Activated T-helper 9 cell treated with anti-CD3 and anti-CD28 coated beads, Interleukin-2, amount 50 U/mL, for 16 hours (primary cell): ENCODE measurements at places on chromosomes 12 and 14.

DNA sequence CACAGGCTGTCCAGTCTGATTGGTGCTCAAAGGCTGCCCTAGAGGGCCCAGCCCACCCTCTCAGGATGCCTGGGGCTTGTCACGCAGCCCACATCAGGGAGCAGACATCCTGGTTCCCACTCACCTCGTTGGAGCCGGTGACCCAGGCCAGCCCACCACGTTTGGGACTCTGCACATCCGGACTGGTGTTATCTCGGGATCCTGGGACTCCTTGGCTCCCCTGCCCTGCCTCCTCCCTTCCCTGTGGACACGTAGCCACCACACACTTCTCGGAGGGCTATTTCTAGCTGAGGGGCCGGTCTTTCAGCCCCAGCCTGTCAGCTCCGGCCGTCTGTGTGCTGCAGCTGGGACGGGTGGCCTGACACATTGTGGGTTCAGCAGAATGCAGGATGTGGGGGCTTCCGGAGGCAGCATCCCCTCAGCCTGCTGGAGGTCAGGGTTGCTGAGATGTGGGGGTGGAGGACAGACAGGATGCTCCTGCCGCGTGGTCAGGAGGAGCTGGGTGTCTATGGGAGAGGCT lies 12.8 kb upstream of the FGF23 start:
- DNase-seq: no peak

- no peak for DNase-seq
These were observed 82.9 kb downstream of the NEDD1 start for GRCh38 chr12:96989916-96990315.

DNA sequence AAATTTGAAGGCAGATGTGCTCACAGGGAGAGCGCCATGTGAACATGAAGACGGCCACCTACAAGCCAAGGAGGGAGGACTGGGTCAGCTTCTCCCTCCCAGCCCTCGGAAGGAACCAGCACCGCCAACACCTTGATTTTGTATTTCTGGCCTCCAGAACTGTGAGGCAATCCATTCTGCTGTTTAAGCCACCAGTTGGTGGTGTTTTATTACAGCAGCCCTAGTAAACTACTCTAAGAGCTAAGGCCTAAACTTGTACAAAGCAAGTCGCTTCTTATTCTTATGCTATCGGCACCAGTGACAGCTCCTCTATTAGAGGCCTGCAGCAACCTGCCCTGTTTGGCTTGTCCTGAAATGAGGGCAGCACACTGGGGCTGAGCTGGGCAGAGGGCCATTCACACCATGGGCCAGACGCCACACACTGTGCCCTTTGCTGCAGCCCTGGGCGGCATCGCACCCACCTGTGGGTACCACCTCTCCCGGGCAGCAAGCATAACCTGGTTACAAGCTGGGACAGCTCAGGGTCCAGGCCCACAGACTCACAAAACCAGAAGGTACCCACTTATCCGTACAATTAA lies 62.7 kb downstream of the NOS1 start:
- no peak for DNase-seq

GRCh38 chr12:117622087-117622486 lies 260.7 kb upstream of the NOS1 start:
- no peak for DNase-seq
